ENCODE measurements at places on chromosomes 1 and 21. TPM values are rescaled to one million over a fixed set of nuclear protein-coding genes. Genes with fewer than 3 reads are reported as not detected.

The GJB3 gene
- total RNA-seq = not detected

The PIGC gene
- 83.3 TPM for total RNA-seq

GRCh38 chr21:35332841-35333426 is 283.8 kb upstream of the RUNX1 start:
- DNase-seq = no peak
- H3K27me3 ChIP-seq = no peaks in the 10 kb centered on the region
- no peaks in the 10 kb centered on the region for H3K36me3 ChIP-seq
- H3K4me1 ChIP-seq = no peaks in the 10 kb centered on the region

The RAD54L gene
- not detected for total RNA-seq

GRCh38 chr1:218705391-218705790 is 360.3 kb downstream of the TGFB2 start:
- no peaks in the 10 kb centered on the region for H3K27me3 ChIP-seq
- H3K4me1 ChIP-seq = no peaks in the 10 kb centered on the region
- no peak overlapping the region for H3K27ac ChIP-seq

Measured in uterus (tissue), 4 donors.